Hematopoietic multipotent progenitor cell treated with erythropoietin and hydrocortisone succinate and interleukin-3 and kit ligand, for 4 days (in vitro differentiated cells): ENCODE measurements at places on chromosomes 1 and 21.

DNA sequence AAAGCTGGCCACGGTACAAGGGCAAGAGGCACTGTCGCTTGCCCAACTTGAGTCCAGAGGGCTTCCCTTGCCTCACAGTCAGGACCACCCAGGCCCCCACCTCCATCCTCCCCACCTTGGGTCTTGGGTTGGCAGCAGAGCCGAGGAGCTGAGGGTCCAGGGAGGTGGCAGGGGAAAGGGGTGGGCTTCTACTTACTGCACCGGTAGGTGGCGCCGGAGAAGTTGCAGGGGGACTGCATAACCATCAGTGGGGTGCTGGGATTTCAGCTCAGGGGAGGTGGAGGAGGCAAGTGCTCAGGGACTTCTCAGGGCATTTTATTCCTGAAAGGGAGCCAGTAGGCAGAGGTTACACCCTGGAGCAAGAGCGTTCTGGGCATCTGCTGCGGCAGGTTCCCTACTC is 44.0 kb downstream of the TRIM62 start:
- DNase-seq, result peak; percentile 76

GRCh38 chr21:17492415-17493168 is 20.3 kb upstream of the CXADR start:
- no peak for DNase-seq

GRCh38 chr1:32759521-32759981 is 57.0 kb upstream of the SYNC start:
- no peak for DNase-seq

- DNase-seq, result peak; percentile 81
These were observed 72.0 kb upstream of the KCNA3 start for GRCh38 chr1:110746644-110747259.

DNA sequence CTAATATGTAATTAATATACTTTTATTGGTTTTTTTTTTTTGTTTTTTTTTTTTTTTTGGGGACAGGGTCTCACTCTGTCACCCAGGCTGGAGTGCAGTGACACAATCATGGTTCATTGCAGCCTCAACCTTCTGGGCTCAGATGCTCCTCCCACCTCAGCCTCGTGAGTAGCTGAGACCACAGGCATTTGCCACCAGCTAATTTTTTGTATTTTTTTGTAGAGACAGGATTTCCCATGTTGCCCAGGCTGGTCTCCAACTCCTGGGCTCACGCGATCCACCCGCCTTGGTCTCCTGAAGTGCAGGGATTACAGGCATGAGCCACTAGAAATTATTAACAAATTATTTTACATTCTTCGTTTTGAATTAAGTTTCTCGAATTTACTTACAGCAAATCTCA is 16.8 kb upstream of the POGZ start:
- peak; percentile 34 for DNase-seq

GRCh38 chr1:178066296-178066907 is 27.5 kb upstream of the RASAL2 start:
- DNase-seq, result no peak

DNA sequence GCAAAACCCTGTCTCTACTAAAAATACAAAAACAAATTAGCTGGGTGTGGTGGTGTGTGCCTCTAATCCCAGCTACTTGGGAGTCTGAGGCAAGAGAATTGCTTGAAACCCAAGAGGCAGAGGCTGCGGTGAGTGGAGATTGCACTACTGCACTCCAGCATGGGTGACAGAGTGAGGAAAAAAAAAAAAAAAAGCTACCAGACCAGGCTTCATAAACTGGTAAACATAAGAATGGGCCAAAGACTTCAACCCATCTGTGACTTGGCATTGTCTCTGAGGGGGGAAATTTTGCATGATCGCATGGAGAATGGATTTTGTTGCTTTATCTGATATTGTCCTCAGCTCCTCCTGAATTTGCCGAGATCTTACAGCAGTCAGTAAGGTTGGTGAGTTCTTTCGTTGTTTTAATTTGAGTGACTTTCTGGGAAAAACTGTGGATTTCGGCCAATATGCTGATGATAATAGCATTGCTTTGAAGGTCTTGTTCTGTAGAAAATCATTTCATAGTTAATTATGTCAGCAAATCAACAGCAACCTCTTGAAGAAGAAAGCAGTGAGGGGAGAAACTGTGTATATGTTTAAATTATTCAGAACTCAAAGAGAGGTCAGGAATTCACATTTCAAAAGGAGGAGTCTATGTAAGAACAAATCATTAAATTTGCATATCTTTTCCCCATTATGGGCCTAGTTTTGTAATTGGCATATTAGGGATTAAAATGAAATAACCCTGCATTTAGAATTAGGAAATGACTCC is 13.1 kb downstream of the FGGY start:
- DNase-seq, result no peak

DNA sequence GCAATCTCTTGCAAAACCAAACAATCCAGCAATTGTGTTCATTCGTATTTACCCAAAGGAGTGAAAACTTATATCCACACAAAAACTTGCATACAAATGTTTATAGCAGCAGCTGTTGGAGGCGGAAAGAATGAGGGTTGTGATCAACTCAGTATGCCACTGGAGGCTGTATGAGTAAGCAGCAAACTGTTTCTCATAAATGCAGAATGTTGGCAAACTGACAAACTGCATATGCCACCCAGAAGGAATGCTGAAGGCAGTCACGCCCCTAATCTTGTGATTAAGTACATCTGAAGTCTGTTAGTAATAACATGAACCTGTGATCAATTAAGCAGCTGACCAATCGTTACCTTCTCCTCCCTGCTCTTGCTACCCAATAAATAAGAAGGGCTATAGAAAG is 60.5 kb upstream of the CR2 start:
- DNase-seq, result no peak

DNA sequence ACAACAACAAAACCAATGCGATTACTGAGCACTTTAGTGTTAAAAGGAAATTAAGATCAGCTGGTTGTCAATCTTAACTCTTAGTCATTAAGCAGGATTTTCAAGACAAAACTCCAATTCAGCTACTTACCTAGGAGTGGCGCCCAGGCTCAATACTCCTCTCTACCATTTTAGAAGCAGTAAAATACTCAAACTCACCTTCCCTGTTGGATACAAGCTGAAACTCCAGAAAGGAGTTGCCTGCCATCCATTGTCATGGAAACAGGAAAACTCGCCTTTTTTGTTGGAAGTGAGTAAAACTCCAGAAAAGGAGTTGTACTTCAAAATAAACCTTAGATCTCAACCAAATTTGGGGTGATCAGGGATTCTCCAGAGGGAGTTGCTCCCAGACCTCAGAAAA is 127.0 kb upstream of the F3 start:
- DNase-seq, result no peak

DNA sequence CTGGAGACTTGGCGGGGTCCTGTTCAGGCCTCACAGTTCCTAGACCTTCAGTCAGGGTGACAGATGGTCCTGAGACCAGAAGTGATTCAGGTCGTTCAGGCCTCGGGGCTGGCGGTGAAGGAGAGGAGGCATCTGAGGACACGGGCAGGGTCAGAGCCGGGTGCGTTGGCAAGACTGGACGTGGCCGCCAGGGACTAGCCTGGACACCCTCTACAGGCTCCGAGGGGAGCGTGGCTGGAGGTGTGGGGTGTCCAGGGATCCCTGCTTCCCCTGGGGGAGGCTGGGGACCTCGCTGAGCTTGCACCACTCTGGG is 64.0 kb upstream of the TARDBP start:
- DNase-seq, result no peak

GRCh38 chr1:235709018-235709417 is 59.4 kb upstream of the GNG4 start:
- DNase-seq, result no peak

DNA sequence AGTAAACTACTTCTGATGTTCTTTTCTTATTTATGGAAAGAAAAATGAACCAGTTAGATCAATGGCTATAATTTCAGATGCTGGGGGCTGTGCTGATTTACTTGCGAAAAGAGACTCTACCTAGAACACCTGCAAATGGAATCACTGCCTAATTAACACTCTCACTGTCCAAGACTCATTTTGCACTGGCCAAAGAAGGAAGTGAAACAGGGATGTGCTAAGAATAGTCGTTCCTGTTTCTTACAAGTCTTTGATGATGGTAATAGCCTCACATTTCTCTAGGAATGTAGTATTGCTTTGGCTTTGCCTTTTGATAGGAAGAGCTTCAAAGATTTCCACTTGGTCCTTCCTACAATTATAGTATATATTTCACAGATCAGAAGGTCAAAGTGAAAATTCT is 12.7 kb upstream of the TSNAX start:
- peak; percentile 22 for DNase-seq

- no peak for DNase-seq
These were observed 18.6 kb upstream of the TMPRSS2 start for GRCh38 chr21:41526478-41527087.

GRCh38 chr21:27802816-27803475 is 836.1 kb upstream of the ADAMTS5 start:
- peak; percentile 71 for DNase-seq

- DNase-seq, result no peak
These were observed 5.8 kb downstream of the SLC45A1 start for GRCh38 chr1:8323706-8324105.

DNA sequence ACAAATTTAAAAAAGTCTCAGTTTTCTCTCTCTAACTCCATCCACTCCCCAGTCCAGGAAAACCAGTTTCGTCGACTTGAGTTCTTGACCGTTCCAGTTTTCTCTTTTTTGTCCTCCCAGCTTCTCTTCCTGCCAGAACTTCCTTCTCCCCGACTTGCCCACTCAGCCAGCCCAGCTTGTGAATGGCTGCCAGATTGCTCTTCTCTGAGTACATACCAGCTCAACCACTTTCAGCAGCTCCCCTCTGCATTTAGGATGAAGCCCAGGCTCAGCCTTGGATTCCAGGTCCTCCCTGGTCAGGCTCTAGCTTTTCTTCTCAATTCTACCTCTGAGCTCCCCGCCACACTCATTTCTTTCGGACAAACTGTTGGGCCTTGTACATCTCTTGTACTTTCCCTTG is 1.4 kb downstream of the DIO1 start:
- DNase-seq, result no peak

DNA sequence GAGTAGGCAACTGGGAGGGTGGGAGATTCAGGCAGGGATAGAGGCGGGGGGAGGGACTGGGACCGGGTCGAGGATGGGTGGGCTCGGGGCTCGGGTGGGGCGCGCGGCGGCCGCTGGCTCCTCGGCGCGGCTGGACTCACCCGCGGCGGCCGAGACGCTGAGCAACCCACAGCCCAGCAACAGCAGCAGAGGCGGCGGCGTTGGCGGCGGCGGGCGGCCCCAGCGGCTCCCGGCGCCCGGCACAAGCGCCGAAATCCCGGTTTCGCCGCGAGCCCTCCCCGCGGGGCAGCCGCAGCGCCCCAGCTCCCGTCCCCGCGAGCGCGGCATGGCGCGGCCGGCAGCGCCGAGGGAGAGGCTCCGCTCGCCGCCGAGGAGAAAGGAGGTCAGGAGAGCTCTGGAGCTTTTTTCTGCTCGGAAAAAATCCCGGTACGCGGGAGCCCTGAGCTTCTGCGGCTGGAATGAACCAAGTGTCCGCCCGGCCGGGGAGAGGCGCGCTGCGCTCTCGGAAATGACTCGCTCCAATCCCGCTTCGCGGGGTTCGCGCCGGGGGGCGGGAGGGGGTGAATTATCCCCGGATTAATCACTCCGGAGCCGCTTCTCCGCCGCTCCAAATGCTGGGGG is at the start of gene CSMD2:
Gene CSMD2 (minus strand): TSS at position 460 of the 621 bp plus-strand sequence. CDS start 133 bp downstream, at position 327.
- DNase-seq, result peak; percentile 12

- no peak for DNase-seq
These were observed 4.8 kb downstream of the ARHGEF16 start for GRCh38 chr1:3459051-3459908.

GRCh38 chr1:113396585-113396984 is 6.3 kb downstream of the MAGI3 start:
- DNase-seq, result no peak

DNA sequence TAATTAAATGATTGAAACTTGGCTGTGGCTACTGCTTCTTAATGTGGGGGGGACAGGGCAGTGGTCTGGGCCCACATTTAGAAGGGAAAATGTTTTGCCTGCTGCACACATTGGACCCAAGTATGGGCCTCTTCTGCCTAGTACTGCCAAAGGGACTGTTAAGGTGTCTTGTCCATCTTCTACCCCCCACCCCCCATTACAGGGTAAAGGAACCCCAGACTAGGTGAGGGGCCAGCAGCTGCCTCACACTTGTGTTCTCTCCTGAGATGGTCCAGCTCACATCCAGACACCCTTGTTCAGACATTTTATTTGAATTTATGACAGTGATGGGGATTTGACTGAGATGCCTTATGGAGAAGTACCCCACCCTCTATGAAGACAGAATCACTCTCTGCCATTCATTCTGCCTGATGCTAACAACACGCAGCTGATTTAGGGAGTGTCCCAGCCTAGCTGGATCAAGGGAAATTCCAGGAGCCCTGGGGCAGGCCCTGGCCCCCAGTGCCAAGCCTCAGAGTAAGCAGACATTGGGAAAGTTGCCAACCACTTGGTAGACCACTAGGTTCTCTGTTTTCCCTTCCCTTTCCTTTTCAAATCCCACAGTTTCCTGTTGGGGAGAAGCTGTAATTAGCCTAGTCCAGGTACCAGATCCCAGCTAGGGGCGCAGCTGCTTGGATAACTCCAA is 42.1 kb downstream of the YARS1 start:
- DNase-seq, result no peak

DNA sequence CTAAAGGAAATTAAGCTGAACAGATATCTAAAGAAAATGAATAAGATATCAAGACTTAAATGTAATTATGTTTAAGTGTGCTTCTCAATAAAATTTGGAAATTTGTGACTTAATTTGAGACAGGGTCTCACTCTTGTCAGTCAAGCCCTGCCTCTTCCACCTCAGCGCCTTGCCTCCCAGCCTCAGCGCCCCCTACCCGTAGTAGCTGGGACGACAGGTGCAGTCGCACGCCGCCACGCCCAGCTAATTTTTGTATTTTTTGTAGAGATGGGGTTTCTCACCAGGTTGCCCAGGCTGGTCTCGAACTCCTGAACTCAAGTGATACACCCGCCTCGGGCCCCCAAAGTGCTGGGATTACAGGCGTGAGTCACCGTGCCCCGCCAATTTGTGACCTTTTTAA is 117.0 kb downstream of the CLEC20A start:
- peak; percentile 5 for DNase-seq

DNA sequence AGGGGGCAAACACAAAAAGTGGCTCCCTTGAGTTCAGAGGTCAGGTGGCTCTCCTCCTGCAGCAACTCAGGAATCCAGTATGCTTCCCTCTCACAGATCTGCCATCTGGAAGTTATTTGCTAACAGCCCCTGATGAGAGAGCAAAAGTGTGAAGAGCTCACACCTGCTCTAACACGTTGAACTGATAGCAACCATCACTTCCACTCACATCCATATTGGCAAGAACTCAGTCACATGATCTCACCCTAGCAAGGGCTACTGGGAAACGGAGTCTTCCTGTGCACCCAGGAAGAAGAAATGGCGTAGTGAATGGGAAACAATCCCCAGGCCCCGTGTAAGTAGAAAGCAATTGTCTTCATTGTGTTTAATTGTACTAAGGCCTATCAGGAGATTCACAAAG is 20.7 kb upstream of the SLC45A1 start:
- DNase-seq, result no peak

GRCh38 chr1:154759793-154760192 is 110.3 kb downstream of the KCNN3 start:
- no peak for DNase-seq

DNA sequence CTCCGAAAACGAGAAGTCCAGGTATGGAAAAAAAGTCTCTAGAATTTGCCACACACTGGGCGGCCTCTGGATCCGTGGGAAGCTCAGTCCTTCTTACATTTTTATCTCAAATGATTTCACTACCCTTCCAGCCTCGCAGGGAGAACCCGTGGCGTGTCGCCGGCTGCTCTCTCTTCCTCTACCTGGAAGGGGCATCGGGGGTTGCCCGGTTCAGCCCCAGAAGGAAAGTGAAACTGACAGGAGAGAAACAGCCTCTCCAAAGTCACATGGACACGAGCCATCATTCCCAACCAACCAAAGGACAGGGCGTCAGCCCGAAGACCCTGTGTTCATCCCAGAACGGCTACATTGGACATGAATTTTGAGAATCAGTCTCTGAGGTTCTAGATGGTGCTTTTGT is 182.5 kb downstream of the ADSS2 start:
- DNase-seq, result no peak
